Activated T-helper 2 cell treated with anti-CD3 and anti-CD28 coated beads, Interferon-gamma antibody, Interleukin-2, Interleukin-4, amounts not matched to agents 10 μg/mL and 5 μg/mL and 100 μg/mL, durations not matched to agents 14 hours and 24 hours and 36 hours (primary cell): ENCODE measurements at places on chromosomes 4 and X.

DNA sequence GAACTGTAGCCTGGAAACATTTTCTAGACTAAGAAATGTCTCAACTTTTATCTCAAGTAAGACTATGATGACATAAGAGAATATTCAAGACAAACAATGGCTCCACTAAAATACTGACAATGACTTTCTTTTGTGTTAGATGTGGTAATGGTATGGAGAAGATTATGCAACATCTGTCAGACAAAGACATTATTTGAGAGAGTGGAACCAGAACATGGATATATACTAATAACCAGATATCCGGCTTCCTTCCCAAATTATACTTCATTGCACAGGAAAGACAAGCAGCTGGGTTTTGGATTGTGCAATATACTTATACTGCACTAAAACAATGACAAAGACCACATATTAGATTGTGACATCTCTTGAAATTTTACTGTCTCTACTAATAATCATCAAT, 290.8 kb upstream of the GIMD1 start:
- H3K4me3 ChIP-seq = no peak overlapping the region
- no peak overlapping the region for H3K27ac ChIP-seq
- no peaks in the 10 kb centered on the region for H3K4me1 ChIP-seq
- no peak for DNase-seq

- no peak overlapping the region for H3K4me3 ChIP-seq
- H3K4me1 ChIP-seq = peaks cover 2% of the 10 kb centered on the region
- H3K36me3 ChIP-seq = peaks cover 12% of the 10 kb centered on the region
- no peak for DNase-seq
- H3K27me3 ChIP-seq = no peaks in the 10 kb centered on the region
- H3K27ac ChIP-seq = no peak overlapping the region
Observed at GRCh38 chrX:136028383-136028984, 43.2 kb downstream of the SLC9A6 start.

GRCh38 chr4:87758270-87758669, 41.1 kb upstream of the IBSP start:
- H3K4me3 ChIP-seq = no peak overlapping the region
- no peaks in the 10 kb centered on the region for H3K27me3 ChIP-seq
- no peaks in the 10 kb centered on the region for H3K36me3 ChIP-seq
- no peak overlapping the region for H3K27ac ChIP-seq
- DNase-seq = no peak

GRCh38 chrX:54116391-54116790, 66.7 kb downstream of the FAM120C start:
- no peaks in the 10 kb centered on the region for H3K27me3 ChIP-seq
- H3K27ac ChIP-seq = no peak overlapping the region
- no peaks in the 10 kb centered on the region for H3K4me1 ChIP-seq

DNA sequence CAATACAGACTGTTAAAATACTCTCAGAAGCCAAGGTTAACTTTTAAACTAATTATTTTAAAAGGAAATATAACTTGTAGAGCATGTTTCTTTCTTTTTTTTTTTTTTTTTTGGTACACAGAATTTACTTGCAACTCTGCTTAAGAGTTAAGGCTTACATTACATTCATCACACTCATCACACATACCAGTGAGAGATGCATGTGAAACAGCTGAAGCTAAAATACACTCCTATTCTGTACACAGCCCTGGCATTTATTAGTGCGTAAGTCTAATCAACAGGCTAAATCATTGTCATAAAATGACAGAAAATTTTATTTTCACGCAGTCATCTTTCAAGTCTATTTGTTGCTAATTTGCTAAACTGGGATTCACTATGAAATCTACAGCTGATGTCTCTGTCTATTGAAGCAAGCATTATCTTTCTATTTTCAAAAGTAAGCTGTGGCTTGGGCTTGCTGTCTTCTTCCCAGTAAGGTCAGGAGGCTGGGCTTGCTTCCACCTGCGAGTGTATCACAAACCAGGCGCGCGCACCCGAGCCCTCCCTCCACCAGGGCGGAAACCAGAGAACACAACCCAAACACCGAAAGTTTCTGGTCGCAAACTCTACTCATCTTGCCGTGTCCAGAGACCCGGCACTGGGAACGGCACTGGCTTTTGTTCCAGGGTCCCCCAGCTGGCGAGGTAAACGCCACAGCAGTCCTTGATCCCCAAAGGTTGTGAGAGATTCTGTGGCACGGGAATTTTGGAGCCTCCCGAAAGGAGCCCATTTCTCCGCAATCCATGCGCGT, 3.9 kb downstream of the MAML3 start:
- H3K36me3 ChIP-seq = no peaks in the 10 kb centered on the region
- peaks cover 33% of the 10 kb centered on the region for H3K27me3 ChIP-seq
- H3K4me3 ChIP-seq = peak overlapping the region; percentile 85
- peaks cover 32% of the 10 kb centered on the region for H3K4me1 ChIP-seq
- DNase-seq = peak; percentile 67

DNA sequence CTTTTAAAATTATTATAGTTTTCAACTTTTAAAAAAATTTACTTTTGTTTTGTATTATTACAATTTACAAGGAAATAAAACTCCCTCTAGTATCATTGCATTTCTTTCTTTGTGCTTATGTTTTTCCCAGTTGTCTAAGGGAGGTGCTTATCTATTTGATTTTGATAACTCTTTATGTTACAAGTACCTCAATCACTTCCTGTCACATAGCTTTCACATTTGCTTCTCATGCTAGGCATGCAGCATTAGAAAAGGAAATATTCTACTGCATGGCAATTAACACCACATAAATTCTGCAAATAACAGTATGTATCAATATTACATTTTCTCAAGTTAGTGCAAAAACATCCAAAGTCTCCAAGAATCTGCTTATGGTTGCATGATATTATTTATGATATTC, 180.3 kb upstream of the HS3ST1 start:
- no peaks in the 10 kb centered on the region for H3K27me3 ChIP-seq
- H3K4me1 ChIP-seq = no peaks in the 10 kb centered on the region
- no peak overlapping the region for H3K27ac ChIP-seq
- H3K36me3 ChIP-seq = no peaks in the 10 kb centered on the region
- DNase-seq = no peak

GRCh38 chr4:179836179-179837075, 2394.2 kb upstream of the AGA start:
- no peaks in the 10 kb centered on the region for H3K36me3 ChIP-seq
- H3K4me1 ChIP-seq = no peaks in the 10 kb centered on the region
- DNase-seq = no peak
- H3K4me3 ChIP-seq = no peak overlapping the region

DNA sequence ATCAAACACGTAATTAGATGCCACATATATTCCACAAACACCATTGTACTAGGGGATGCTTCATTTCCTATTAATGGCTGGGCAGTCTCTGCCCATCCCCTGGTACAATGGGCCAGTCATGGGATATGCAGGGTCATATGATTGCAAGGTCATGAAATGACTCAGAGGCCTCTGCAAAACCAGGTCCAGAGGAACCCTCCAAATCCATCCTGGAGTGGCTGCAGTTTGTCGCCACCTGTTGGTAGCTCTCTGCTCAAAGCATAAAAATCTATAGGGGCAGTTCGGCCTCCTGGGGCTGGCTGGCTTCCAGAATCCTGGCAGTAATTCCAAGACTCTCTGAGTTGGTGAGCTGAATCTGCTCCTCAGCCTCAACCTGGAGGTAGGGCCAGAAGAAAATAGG, 22.9 kb upstream of the PUDP start:
- no peaks in the 10 kb centered on the region for H3K4me1 ChIP-seq
- DNase-seq = no peak
- H3K4me3 ChIP-seq = no peak overlapping the region

GRCh38 chrX:135396109-135396508, 25.6 kb upstream of the SMIM10L2A start:
- H3K36me3 ChIP-seq = no peaks in the 10 kb centered on the region
- no peak overlapping the region for H3K27ac ChIP-seq
- DNase-seq = no peak
- H3K4me1 ChIP-seq = no peaks in the 10 kb centered on the region

DNA sequence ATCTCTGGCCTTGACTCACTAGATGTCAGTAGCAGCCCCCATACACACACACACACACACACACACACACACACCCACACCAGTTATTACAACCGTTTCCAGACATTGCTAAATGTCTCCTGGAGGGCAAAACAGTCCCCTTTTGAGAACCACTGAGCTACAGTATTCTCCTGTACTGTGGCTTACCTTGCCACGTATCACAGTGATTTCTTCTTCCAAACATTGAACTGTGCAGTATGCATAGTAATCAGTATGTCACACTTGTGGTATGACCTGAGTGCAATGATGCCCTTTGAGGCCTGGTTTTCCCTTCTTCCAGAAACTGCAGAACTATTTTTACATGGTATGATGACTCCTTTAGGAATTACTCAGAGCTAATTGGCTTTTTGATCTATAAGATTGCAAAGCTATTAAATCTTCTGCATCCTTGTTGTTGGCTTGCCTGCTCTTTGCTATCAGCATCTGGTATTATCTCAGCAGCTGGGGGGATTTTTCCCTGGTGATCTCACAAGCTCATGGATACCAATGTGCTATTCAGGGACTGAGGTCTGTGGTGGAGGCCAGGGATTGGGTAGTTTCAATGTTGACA, 3.6 kb upstream of the THOC2 start:
- peaks cover 5% of the 10 kb centered on the region for H3K36me3 ChIP-seq
- peaks cover 2% of the 10 kb centered on the region for H3K4me1 ChIP-seq
- no peak for DNase-seq
- H3K27ac ChIP-seq = no peak overlapping the region
- H3K4me3 ChIP-seq = no peak overlapping the region

DNA sequence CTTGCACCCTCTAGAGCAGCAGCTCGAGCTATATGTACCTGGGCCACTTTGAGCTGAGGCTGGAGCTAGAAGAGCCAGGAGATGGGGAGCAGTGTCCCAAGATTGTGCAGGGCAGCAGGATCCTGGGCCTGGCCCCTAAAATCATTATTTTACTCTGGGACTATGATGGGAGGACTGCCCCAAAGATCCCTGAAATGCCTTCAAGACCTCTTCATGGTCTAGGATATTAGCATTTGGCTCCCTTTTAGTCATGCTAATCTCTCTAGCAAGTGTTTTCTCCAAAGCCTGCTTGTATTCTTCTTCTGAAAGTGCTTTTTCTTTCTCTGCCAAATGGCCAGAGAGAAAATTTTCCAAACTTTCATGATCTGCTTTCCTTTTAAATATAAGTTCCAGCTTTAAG, 211.6 kb downstream of the PARM1 start:
- H3K27ac ChIP-seq = no peak overlapping the region
- no peaks in the 10 kb centered on the region for H3K36me3 ChIP-seq
- no peaks in the 10 kb centered on the region for H3K4me1 ChIP-seq
- H3K4me3 ChIP-seq = no peak overlapping the region

- peaks cover 67% of the 10 kb centered on the region for H3K4me1 ChIP-seq
- H3K27ac ChIP-seq = peak overlapping the region; percentile 89
- H3K4me3 ChIP-seq = peak overlapping the region; percentile 57
- H3K27me3 ChIP-seq = no peaks in the 10 kb centered on the region
- peaks cover 94% of the 10 kb centered on the region for H3K36me3 ChIP-seq
- DNase-seq = no peak
Observed at GRCh38 chr4:102598762-102599374, 97.7 kb downstream of the NFKB1 start.

DNA sequence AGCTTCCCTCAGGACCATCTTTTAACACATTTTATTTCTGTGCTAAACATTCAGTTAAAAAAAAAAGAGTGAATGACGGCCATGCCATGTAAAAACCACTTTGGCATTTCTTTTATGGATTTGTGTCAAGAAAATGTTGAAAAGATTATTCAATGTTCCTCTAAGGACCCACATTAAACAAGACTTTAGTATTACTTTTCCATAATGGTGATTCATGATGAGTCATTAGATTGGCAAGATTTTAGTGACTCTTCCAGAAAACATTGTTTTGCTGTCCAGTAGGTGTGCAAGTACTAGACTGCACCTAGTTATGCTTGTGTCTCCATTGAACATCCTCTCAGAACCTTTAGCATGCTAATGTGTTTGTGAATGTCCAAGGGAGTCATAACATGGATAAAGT, 748.6 kb downstream of the STPG2 start:
- no peaks in the 10 kb centered on the region for H3K36me3 ChIP-seq
- DNase-seq = no peak
- no peaks in the 10 kb centered on the region for H3K27me3 ChIP-seq

DNA sequence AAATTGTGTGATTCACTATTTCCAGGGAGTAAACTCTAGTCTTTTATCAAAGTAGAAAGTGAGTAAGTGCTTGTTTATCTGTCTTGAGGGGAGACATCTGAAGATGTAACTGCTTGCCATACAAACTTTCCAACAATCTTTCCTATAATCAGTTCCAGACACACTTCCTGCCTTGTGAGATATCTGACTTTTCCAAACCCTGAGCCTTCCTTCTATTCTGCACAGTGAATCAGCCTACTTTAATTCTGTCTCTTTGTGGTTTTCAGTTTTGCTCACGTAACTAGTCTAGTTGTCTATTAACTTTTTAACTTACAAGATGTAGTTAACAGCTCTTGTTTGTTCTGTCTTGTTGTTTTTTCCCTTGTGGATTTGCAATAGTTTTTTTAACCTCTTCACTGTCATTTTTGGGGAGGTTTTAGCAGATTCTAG, 947.8 kb downstream of the C4orf33 start:
- DNase-seq = no peak
- H3K4me3 ChIP-seq = no peak overlapping the region
- H3K27me3 ChIP-seq = no peaks in the 10 kb centered on the region

GRCh38 chr4:108342325-108342970, 173.7 kb upstream of the LEF1 start:
- peak; percentile 21 for DNase-seq
- H3K27me3 ChIP-seq = peaks cover 9% of the 10 kb centered on the region
- H3K36me3 ChIP-seq = no peaks in the 10 kb centered on the region
- H3K4me3 ChIP-seq = no peak overlapping the region
- H3K4me1 ChIP-seq = peaks cover 42% of the 10 kb centered on the region
- H3K27ac ChIP-seq = peak overlapping the region; percentile 64

DNA sequence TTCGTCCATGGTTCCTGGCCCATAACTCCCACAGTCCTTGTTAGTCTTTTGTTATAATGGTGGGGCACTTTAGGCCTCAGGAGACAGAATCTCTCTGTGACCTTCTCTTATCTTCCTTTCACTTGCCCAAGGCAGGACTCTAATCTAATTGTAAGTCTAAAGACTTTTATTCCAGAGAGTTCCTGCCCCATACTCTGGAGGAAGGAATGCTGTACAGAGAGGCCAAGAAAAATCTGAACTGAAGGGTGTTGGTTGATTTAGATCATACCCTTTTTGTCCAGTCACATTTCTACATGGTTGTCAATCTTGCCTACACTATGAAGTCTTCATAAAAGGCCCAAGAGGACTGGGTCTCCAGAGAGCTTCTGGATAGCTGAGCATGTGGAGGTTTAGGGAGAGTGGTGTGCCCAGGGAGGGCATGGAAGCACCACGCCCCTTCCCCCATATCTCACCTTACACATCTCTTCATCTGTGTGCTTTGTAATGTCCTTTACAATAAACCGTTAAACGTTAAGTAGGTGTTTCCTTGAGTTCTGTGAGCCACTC, 84.5 kb downstream of the AFF1 start:
- peak overlapping the region; percentile 75 for H3K27ac ChIP-seq
- no peak for DNase-seq
- peaks cover 15% of the 10 kb centered on the region for H3K36me3 ChIP-seq
- no peaks in the 10 kb centered on the region for H3K27me3 ChIP-seq
- peaks cover 67% of the 10 kb centered on the region for H3K4me1 ChIP-seq
